ENCODE measurements at places on chromosomes 2 and 18.
A peak's percentile ranks its signal among the peaks of the same experiment; 100 is the strongest.

DNA sequence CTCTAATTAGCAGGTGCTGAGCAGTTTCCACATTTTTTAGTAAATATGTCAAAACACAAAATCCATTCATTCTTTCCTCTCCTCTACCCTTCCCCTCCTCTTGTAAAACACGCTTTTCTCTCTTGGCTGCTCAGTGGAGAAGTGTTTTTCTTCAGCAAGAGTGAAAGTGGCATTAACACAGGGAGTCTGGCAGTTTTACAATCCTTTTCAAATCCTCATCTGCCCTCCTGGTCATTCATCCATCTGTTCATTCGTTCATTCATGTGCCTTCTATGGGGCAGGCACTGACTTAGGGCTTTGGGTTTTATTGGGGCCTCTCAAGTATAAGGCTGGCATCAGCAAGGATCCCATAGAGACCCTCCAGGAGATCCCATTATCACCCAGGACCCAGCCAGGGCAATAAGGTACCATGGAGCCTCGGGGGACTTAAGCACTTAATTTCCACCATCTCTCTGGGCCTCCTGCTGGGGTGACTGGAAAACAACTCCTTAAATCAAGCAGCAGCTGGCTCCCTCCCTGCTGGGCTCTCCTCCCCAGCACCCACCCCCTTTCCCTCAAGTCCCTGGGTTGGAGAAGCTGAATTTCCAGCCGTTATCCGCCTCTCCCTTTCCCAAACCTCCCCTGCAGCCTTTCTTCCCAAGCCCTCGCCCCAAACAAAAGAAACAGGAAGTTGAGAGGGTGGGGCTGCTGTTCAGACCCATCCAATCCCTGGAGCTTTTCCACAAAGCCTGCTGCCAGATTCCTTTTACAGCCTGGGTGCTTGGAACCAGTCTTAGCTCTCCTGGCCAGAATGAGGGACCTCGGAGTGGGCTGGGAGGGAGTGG, 32.6 kb downstream of the MARCHF4 start:
- no peak for DNase-seq

DNA sequence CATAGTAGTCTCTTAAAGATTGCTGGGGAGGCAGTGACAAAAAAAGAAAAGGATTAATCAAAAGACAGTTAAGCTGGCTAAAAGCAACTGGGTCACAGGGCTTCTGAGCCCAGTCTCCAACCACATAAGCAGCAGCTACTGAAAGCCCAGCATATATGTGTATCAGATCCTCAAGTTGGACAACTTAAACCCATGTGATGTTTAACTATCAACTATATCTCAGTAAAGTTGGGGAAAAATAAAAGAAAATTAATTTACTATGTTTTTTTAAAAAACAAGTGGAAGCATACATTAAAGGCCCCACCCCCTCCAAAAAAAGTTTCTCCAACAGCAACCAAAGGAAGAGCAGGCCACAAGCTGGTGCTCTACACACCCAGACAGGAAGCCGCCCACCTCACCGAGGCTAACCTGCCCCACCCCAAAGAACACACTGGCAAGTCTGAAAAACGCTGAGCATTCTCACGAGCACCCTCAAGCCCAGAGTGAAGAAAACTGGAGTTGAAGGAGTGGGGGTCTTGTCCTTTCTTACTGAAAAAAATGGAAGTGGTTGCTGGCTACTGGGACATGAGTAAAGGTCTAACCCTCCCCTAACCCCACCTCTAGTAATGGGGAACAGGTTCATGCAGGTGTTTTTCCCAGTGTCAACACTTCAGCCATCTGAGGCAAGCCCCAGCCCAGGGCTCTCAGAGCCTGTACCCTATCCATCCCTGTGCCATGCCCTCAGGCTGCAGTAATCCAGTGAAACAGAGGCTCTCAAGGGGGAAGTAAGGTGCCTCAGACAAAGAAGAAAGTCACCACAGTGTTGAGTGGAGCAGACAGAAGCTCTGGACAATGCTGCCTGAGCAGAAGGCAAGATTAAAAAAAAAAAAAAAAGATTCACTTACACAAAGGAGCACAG, 106.3 kb downstream of the GYPC start:
- peak; percentile 69 for DNase-seq

DNA sequence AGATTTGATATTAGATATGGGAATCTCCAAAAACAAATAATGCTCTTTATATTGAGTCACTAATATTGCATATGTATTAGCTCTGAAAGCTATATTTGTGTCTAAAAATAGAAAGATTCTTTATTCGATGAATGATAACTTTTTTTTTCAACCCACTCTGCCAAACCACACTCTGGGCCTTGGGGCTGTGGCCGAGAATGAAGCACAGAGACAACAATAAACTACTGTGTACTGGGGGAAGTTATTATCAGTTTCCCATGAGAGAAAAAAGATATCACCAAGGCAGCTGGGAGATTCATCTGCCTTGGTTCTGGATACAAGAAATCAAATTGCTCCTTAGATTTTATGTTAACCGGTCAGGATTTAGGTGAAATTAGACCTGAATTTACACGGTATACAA, 762.2 kb downstream of the SUCLG1 start:
- DNase-seq, result no peak

DNA sequence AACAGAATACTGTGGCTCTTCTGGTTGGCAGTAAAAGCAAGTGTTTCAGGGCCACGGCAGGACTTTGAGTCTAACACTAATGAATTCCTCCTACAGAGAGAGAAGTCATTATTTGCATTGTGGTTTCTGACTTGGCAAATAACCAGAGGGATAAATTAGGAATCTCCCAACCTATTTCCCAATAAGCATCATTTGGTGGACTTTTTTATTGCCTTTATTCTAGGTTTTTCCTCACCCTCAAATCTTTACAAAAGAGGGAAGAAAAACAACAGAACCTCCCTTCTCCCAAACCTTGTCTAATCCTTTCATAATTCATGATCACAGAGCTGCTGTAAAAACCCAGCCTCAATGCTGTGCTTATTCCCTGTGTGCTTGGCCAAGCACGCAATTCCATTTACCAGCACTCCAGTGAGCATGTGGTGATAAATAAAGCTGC, 179.7 kb downstream of the AGPS start:
- no peak for DNase-seq

GRCh38 chr18:48790869-48791635, 159.7 kb downstream of the SMAD7 start:
- peak; percentile 46 for DNase-seq

- DNase-seq, result no peak
Measured at GRCh38 chr2:181273986-181274385, 183.2 kb upstream of the ITGA4 start.

DNA sequence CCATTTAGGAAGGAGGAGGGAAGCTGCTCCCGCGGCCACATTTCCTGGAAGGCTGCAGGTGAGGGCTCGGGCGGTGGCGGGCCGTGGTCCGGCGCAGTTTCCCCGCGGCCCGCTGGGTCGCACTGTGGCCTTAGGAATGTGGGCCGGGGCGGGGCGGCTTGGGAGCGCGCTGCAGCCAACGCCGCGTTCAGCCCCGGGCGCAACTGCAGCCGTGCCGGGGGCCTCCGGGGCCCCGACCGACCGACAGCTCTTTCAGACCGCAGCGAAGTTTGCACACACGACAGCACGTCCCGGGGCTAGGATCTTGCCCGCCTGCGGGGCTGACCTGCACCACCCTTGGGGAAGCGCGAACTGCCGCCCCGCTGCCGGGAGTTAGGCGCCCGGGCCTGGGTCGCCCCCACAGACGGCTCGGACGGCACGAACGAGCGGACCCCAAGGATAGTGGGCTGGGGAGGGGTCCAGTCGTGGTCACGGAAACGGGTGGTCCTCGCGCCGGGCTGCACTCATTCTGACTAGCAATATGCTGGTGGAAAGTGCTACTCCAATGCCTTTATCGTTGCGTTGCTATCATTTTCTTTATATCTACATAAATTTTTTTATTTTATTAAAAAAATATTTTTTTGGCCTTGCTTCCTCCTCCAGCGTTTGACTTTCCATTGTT, 69.9 kb upstream of the DLX2 start:
- DNase-seq, result peak; percentile 82

DNA sequence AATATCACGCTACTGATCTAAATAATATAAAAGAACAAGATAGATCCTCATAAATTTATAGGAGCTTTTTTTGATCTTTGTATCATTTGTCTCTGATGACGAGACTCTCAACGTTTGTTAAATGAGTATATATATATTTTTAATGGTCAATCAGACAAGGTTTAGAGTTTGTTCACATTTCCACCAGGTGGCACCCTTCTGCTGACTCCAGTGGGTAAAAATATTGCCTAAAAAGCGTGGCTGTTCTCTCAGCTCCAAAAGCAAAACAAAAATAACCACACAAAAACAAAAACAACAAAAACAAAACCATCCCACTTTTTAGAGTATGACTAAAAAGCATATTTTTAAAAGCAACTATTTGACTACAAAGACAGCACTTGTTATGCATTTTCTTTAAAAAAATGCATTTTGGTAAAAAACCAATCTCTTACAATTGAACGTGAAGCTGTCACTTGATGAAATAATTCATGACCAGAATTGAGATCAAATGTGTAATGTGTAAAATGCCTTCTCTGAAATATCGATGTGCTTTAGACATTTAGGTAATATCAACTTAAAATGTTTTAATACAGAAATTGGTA, 723.2 kb downstream of the DPP10 start:
- DNase-seq, result no peak

- no peak for DNase-seq
Measured at GRCh38 chr18:37873416-37873815, 307.8 kb upstream of the CELF4 start.

GRCh38 chr2:75799859-75800258, 89.1 kb upstream of the GCFC2 start:
- DNase-seq, result no peak

DNA sequence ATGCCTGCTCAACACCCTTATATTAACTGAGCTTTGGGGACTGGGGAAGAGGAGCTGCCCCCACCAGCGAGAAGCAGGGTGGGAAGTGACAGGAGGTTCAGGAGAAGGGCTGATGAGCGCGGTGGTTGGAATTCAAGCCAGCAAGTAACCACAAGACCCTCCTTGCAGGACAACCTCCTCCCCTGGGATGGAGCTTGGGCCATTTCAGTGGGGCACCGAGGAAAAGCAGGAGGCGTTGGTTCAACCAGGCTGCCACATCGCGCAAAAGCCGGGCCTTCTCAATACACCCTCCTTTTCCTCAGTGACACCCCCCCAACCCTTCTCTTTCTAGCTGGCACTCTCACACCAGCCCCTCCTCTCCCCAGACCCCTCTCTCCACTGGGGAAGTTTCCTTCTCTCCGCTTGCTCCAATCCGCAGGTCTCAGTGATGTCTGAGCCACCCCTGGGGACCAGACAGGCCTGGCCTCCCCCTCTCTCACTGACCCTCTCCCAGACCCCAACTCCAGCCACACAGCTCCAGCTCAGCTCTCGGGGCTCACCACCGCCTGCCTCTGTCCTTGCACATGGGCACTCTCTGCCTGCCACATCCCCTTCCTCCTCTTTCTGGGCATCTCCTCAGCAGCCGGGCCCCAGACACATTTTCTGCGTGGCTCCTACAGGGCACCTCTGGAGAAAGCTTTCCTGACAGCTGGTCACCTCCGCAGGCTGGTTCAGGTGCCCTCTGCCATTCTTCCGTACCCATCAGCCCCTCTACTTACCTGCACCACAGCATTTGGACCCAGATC, 44.5 kb downstream of the KCNF1 start:
- DNase-seq, result no peak

GRCh38 chr2:235627682-235628081, 133.8 kb downstream of the AGAP1 start:
- no peak for DNase-seq

- DNase-seq, result no peak
Measured at GRCh38 chr18:8286303-8286702, 322.9 kb upstream of the RAB12 start.

GRCh38 chr2:220619525-220620220, 952.4 kb downstream of the EPHA4 start:
- DNase-seq, result no peak

GRCh38 chr2:235106874-235107639, 155.2 kb downstream of the SH3BP4 start:
- DNase-seq, result no peak

- DNase-seq, result no peak
Measured at GRCh38 chr18:5974696-5975095, 79.4 kb upstream of the TMEM200C start.

- no peak for DNase-seq
Measured at GRCh38 chr18:39802648-39803229, 2152.3 kb upstream of the PIK3C3 start.

DNA sequence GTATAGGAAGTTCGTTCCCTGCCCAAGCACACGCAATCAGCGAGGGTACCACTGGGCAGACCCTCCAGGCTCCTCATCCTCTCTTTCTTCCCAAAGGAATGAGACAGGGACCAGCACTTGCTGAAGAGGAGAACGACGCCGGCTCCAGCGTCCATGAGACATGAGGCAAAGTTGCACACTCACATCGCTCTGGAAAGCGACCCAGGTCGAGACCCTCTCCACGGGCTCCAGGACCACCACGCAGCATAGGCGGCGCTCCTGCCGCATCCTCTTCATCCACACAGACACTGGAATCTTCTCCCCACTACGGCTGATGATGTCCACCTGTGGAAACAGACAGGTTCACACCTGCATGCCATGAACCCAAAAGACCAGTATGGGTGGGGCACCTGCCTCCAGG, 10.8 kb downstream of the PASK start:
- no peak for DNase-seq

- DNase-seq, result no peak
Measured at GRCh38 chr2:215027779-215028178, 110.6 kb downstream of the ABCA12 start.

- no peak for DNase-seq
Measured at GRCh38 chr2:45963816-45964215, 312.3 kb downstream of the PRKCE start.

DNA sequence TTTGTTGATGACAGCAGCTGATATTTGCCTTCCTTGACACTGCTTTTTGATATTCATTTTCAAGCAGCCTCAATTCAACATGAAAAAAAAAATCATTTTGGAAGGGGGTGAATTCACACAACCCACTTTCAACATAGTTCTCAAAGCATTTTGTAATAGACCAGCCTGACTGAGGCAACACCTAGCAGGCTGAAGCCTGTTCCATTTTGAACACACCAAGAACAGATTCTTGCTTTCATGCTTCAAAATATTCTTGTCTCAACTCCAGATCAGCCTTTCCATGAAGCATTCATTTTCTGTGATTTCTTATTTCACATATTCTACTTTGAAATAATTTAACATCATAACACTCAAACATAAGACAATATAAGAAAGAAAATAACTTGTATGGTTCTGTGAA, 812.6 kb upstream of the POU3F3 start:
- no peak for DNase-seq

- DNase-seq, result peak; percentile 40
Measured at GRCh38 chr2:240790370-240791220, 29.4 kb downstream of the KIF1A start.
